Ovary (tissue), 10 donors: ENCODE measurements at places on chromosomes 16 and 17. TPM values are rescaled to one million over a fixed set of nuclear protein-coding genes. Genes with fewer than 3 reads are reported as not detected.
A peak's percentile ranks its signal among the peaks of the same experiment; 100 is the strongest.

The CA4 gene
- 3.1 TPM for total RNA-seq

The TSNAXIP1 gene
- total RNA-seq, result 3.6 TPM

The SECTM1 gene
- total RNA-seq, result 9.1 TPM

The GGT6 gene
- total RNA-seq, result 1.5 TPM

The TEKT3 gene
- total RNA-seq, result 1.5 TPM

The HNF1B gene
- total RNA-seq, result 1.7 TPM

The USP31 gene
- total RNA-seq, result 7.3 TPM

The STAC2 gene
- total RNA-seq, result 0.69 TPM

The RAB37 gene
- total RNA-seq, result 0.66 TPM

The RHBDL1 gene
- total RNA-seq, result 1.4 TPM

- no peaks in the 10 kb centered on the region for H3K4me1 ChIP-seq
- no peak overlapping the region for H3K4me3 ChIP-seq
- no peaks in the 10 kb centered on the region for H3K36me3 ChIP-seq
Observed at GRCh38 chr16:49921791-49922456, 66.0 kb upstream of the ZNF423 start.

DNA sequence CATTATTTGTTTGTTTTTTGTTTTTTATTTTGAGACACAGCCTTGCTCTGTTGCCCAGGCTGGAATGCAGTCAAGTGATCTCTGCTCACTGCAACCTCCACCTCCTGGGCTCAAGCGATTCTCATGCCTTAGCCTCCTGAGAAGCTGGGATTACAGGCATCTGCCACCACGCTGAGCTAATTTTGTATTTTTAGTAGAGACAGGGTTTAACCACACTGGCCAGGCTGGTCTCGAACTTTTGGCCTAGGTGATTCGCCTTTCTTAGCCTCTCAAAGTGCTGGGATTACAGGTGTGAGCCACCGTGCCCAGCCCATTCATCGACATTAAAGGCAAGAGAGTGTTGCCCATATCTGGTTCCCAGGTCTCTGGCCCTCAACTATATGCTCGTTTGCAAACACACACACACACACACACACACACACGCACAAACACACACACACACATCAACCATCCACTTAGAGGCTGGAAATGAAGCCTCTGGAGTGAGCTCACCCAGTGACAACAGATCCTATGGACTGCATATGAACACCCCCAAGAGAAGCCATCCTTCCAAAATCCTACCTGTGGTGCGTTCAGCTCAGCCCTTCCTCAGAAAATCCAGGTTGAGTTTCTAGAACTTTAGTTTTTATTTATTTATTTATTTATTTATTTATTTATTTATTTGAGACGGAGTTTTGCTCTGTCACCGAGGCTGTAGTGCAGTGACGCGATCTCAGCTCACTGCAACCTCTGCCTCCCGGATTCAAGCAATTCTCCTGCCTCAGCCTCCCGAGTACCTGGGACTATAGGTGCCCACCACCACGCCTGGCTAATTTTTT, 12.3 kb upstream of the SEPHS2 start:
- H3K4me1 ChIP-seq, result no peaks in the 10 kb centered on the region
- DNase-seq, result no peak
- no peaks in the 10 kb centered on the region for H3K36me3 ChIP-seq

DNA sequence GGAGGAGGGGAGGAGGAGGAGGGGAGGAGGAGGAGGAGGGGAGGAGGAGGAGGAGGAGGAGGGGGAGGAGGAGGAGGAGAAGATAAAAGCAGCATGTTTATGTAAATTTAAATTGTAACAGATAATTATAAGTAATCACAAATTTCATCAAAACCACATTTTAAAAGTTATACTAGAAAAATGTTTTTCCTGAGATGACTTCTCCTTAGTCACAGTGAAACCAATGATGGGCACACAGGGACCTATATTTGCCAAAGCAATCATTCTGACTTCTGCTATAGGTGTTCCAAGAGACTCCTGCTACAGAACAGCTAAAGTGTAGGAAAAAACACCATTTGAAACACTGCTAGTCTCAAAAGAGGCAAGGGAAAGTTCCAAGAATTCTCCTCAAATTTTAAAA, 66.4 kb downstream of the CEP95 start:
- H3K4me3 ChIP-seq, result no peak overlapping the region
- no peak for DNase-seq
- H3K36me3 ChIP-seq, result no peaks in the 10 kb centered on the region
- peaks cover 6% of the 10 kb centered on the region for H3K4me1 ChIP-seq
- no peaks in the 10 kb centered on the region for H3K27me3 ChIP-seq

GRCh38 chr16:46673320-46674013, 15.5 kb downstream of the VPS35 start:
- no peaks in the 10 kb centered on the region for H3K4me1 ChIP-seq
- H3K36me3 ChIP-seq, result no peaks in the 10 kb centered on the region
- H3K4me3 ChIP-seq, result no peak overlapping the region
- H3K27me3 ChIP-seq, result no peaks in the 10 kb centered on the region
- H3K27ac ChIP-seq, result no peak overlapping the region
- no peak for DNase-seq

- peaks cover 24% of the 10 kb centered on the region for H3K4me1 ChIP-seq
- no peak for DNase-seq
- no peaks in the 10 kb centered on the region for H3K36me3 ChIP-seq
- no peaks in the 10 kb centered on the region for H3K27me3 ChIP-seq
- H3K4me3 ChIP-seq, result no peak overlapping the region
- H3K27ac ChIP-seq, result no peak overlapping the region
Observed at GRCh38 chr17:77356109-77356689, 215.4 kb downstream of the SEC14L1 start.

- no peaks in the 10 kb centered on the region for H3K27me3 ChIP-seq
- H3K27ac ChIP-seq, result no peak overlapping the region
- H3K36me3 ChIP-seq, result no peaks in the 10 kb centered on the region
- no peak for DNase-seq
- H3K4me1 ChIP-seq, result peaks cover under 1% of the 10 kb centered on the region
Observed at GRCh38 chr17:60846175-60846574, 168.5 kb downstream of the BCAS3 start.

DNA sequence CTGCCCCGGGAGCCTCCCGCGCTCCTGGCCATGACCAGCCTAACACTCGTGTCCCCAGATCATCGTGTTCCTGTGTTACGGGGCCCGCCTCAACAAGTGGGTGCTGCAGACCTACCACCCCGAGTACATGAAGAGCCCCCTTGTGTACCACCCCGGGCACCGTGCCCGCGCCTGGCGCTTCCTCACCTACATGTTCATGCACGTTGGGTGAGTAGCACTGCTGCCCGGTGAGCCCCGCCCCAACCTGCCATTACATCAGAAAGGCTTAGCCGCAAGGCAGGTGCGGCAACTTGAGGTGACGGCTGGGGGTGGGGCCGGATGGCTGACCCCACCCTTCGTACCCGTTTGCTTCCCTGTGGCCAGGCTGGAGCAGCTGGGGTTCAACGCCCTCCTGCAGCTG, 1.4 kb downstream of the RHBDL1 start:
- no peaks in the 10 kb centered on the region for H3K27me3 ChIP-seq
- no peaks in the 10 kb centered on the region for H3K36me3 ChIP-seq
- H3K4me3 ChIP-seq, result no peak overlapping the region
- H3K27ac ChIP-seq, result no peak overlapping the region
- peak; percentile 52 for DNase-seq

GRCh38 chr16:81863630-81864352, 84.7 kb downstream of the PLCG2 start:
- no peaks in the 10 kb centered on the region for H3K27me3 ChIP-seq
- H3K36me3 ChIP-seq, result no peaks in the 10 kb centered on the region
- H3K4me1 ChIP-seq, result no peaks in the 10 kb centered on the region
- no peak overlapping the region for H3K27ac ChIP-seq
- DNase-seq, result no peak

DNA sequence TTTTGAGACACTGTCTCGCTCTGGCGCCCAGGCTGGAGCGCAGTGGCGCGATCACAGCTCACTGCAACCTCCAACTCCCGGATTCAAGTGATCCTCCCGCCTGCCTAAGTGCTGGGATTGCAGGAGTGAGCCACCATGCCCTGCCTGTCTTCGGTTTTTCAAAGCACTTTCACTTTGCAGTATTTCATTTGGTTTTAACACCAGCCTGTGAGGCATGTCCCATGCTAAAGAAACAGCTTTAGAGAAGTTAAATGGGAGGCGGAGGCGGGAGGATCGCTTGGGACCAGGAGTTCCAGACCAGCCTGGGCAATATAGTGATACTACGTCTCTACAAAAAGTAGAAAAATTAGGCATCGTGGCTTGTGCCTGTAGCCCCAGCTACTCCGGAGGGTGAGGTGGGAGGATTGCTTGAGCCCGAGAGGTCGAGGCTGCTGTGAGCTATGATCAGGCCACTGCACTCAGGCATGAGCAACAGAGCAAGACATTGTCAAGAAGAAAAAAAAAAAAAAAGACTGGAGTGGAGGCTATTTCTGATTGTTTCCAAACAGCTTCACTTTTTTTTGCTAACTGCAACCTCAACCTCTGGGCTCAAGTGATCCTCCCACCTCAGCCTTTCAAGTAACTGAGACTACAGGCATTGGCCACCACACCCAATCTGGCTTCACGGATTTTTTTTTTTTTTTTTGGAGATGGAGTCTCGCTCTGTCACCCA, 1.3 kb downstream of the METTL23 start:
- H3K27me3 ChIP-seq, result no peaks in the 10 kb centered on the region
- no peak for DNase-seq
- no peaks in the 10 kb centered on the region for H3K36me3 ChIP-seq
- H3K4me3 ChIP-seq, result peak overlapping the region; percentile 95
- H3K27ac ChIP-seq, result peak overlapping the region; percentile 97

DNA sequence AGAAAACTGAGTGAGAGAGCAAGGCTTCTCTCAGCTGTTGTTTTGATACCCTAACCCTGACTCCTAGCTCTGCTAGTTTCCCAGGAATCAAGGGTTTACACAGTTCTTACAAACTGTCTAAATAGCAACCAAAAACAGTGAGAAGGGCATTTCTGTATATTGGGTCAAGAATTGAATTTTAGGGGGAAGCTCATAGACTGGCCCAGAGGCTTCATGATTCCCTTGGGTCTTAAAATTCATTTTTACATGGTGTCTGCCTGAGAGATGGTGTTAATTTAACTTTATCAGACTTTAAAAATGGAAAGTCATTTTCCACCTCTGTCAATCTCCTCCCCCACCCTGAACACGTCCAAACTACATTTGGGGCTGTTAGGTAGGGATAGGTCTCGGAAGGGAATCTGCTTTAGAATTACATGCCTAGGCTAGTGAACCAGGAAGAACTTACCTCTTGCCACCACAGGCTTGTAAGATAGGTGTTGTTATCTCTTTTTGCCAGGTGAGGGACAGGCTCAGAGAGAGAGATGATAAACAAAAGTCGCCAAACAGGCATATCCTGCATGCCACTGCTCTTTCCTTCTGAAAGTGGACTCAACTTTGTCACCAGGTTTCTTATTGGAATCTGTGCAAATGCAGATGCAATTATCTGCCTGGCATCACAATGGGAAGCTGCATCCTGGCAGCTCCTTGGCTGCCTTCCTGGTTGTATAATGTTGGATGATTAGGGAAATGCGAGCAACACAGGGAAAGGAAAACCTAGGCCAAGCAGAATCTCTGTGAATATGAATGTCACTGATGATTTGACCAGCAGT, 3.1 kb downstream of the PHAF1 start:
- no peaks in the 10 kb centered on the region for H3K36me3 ChIP-seq
- no peak overlapping the region for H3K27ac ChIP-seq
- H3K27me3 ChIP-seq, result no peaks in the 10 kb centered on the region
- DNase-seq, result no peak
- H3K4me3 ChIP-seq, result no peak overlapping the region
- H3K4me1 ChIP-seq, result peaks cover 11% of the 10 kb centered on the region

DNA sequence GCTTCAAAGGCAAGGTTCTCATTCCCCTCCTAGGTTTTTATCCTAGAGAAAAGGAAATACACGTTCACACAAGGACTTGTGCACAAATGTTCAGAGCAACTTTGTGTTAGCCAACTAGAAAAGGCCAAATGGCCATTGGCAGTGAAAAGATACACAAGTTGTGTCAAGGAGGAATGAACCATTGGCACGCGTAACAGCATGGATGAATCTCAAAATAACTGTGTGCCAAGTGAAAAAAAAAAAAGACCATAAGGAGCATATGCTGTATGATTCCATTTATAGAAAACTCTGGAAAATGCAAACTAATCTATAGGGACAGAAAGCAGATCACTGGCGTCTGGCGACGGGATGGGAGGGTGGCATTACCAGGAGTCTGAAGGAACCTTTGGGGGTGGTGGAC, 333.8 kb downstream of the SNX29 start:
- H3K36me3 ChIP-seq, result no peaks in the 10 kb centered on the region
- H3K27me3 ChIP-seq, result no peaks in the 10 kb centered on the region
- no peaks in the 10 kb centered on the region for H3K4me1 ChIP-seq
- DNase-seq, result no peak

DNA sequence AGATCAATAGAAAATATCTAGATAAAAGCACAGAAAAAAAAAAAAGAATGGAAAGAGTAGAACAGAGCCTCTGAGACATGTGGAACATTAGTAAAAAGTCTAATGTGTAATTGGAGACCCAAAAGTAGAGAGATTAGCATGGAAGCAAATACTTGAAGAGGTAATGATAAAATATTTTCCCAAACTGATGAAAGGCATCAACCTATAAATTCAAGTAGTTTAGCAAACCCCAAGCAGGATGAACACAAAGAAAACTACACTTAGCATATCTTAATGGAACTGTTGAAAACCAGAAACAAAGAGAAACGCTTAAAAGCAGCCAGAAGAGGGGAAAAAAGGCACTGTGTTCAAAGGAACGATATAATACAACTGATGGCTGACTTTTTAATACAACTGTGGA, 16.4 kb downstream of the NF1 start:
- no peaks in the 10 kb centered on the region for H3K36me3 ChIP-seq
- no peak for DNase-seq
- H3K27ac ChIP-seq, result no peak overlapping the region
- peaks cover 3% of the 10 kb centered on the region for H3K4me1 ChIP-seq
- no peak overlapping the region for H3K4me3 ChIP-seq

- no peaks in the 10 kb centered on the region for H3K36me3 ChIP-seq
- no peaks in the 10 kb centered on the region for H3K27me3 ChIP-seq
- H3K27ac ChIP-seq, result no peak overlapping the region
- DNase-seq, result no peak
- H3K4me1 ChIP-seq, result no peaks in the 10 kb centered on the region
Observed at GRCh38 chr16:81785138-81785924, 6.2 kb downstream of the PLCG2 start.

DNA sequence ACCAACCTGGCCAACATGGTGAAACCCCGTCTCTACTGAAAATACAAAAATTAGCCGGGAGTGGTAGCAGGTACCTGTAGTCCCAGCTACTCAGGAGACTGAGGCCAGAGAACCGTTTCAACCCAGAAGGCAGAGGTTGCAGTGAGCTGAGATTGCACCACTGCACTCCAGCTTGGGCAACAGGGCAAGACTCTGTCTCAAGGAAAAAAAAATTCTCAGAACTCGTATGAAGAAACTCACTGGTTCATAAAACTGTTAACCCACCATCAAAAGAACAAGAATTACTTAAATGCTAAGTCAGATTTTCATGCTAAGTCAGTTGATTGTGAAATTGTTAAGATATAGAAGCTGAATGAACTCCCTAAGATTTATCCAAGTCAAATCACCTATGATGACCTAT, 31.3 kb downstream of the SLC39A11 start:
- H3K4me1 ChIP-seq, result peaks cover 2% of the 10 kb centered on the region
- no peak overlapping the region for H3K27ac ChIP-seq
- no peaks in the 10 kb centered on the region for H3K36me3 ChIP-seq
- no peak overlapping the region for H3K4me3 ChIP-seq

GRCh38 chr17:75752802-75753513, 12.0 kb downstream of the GALK1 start:
- no peaks in the 10 kb centered on the region for H3K36me3 ChIP-seq
- H3K4me1 ChIP-seq, result peaks cover 4% of the 10 kb centered on the region
- H3K4me3 ChIP-seq, result peak overlapping the region; percentile 46
- H3K27me3 ChIP-seq, result no peaks in the 10 kb centered on the region
- no peak for DNase-seq

GRCh38 chr17:48960834-48961515, 7.4 kb downstream of the GIP start:
- no peak overlapping the region for H3K27ac ChIP-seq
- H3K4me1 ChIP-seq, result no peaks in the 10 kb centered on the region
- no peak overlapping the region for H3K4me3 ChIP-seq
- H3K27me3 ChIP-seq, result no peaks in the 10 kb centered on the region
